Activated T-cell treated with anti-CD3 and anti-CD28 coated beads, Interleukin-2, amount 50 U/mL, for 48 hours (primary cell): ENCODE measurements at places on chromosomes 5 and 9.

DNA sequence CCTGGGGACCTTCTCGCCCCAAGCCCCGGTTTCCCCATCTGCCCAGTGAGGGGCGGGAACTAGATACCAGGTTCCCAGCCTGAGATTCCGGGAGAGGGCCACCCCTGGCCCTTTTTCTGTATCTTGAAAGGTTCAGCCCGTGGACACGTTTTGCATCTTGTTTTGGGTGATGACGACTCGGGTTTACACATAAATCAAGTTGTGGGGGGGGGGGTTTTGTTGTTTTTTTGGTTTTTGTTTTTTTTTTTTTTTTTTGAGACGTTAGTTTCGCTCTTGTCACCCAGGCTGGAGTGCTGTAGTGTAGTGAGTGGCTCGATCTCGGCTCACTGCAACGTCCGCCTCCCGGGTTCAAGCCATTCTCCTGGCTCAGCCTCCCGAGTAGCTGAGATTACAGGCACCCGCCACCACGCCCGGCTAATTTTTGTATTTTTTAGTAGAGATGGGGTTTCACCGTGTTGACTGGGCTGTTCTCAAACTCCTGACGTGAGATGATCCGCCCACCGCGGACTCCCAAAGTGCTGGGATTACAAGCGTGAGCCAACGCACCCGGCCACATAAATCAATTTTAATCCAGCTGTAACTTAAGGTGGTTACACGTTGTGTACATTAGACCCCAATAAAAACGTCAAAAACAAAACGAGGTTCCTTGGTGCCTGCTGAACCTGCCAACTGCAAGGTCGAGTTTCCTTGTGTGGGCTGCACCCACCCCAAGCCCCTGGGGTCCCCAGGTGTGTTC, 1.1 kb upstream of the BRD3 start:
- no peak for DNase-seq

DNA sequence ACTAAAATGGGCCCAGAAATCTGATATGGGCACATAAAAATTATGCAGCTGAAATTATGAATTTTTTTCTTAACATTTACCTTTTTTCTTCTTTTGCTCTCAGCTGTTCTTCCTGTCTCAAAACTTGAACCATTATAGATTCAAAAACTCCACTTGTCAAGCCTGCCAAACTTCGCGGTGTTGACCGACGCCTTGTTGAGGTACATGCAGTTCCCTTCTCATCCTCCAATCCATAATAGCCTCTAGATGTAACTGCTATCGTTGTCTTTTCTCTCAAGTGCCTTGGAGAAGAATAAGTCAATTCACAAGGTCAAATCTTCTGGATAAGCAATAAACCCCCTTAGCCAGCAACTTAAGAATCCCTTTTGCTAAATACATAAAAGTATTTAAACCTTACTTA, 27.2 kb downstream of the RANBP6 start:
- DNase-seq: no peak

DNA sequence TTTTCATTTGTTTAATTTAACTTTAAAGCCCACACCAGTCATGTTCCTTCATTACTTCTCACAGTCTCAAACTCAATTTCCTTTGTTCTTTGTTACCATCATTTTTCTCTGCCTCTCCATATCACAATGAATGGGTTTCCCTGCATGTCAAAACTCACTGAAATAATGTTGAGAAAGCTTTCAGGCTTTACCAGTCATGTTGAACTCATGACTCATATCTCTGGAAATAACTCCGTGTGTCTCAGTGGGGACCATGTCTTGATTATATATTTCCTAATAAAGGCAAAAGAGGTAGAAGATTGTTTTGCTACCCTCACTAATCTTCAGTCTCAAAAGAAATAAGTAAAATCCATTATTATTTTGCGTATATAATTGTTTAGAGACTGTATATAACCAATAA, 231.2 kb downstream of the CHSY3 start:
- DNase-seq: no peak

DNA sequence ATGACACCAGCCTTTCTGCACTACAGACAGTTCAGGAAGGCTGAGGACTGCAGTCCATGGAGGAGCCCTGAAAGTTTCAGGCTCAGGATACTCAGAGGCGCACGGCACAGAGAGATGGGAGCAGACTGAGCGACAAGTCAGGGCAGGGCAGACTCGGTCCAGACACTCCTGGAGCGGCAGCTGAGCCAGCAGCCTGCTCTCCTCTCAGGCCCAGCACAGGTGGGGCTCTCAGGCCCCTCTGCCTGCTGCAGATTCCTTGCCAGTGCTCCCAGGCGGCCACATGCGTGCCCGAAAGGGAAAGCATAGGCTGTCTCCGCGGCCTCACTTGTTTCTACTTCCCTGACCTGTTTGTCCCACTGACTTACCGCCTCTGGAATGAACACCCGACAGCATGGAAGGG, 228.3 kb downstream of the IRX2 start:
- no peak for DNase-seq

DNA sequence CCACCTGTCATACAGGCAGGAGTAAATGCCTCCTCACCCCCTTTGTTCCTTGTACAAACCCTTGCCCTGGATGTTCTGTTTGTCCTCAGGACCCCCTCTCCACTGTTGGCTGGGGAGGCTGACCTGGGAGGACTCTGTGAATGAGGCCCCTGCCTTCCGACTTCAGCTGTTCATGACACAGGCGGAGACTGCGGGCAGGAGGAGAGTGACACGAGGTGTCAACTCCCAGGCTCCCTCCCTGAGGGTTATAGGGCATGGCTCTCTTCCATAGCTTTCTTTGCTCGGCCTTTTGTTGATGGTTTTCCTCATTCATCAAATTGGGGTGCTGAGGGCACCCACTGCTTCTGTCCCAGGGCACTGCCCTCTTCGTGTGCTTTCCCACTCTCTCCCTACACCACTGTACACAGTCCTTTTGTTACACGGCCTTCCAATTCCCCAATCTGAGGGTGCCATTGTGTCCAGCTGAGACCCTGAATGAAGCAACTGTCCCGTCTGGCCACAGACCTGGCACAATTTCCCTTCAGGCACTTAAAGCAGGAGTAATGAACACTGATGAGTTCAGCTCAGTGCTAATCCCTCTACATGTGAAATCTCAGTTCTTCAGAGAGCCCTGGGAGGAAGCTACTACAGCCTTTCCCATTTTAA, 33.8 kb downstream of the KCNIP1 start:
- no peak for DNase-seq
